ENCODE measurements at places on chromosomes 5 and 9.
A peak's percentile ranks its signal among the peaks of the same experiment; 100 is the strongest.

GRCh38 chr5:179284751-179285631 lies 60.3 kb downstream of the ADAMTS2 start:
- no peak for DNase-seq

- DNase-seq: no peak
Measured at GRCh38 chr5:107216587-107216986, 454.1 kb downstream of the EFNA5 start.

- no peak for DNase-seq
Measured at GRCh38 chr5:143427122-143427735, 23.7 kb upstream of the NR3C1 start.

GRCh38 chr5:80114860-80115259 lies 79.7 kb downstream of the THBS4 start:
- DNase-seq: no peak

- no peak for DNase-seq
Measured at GRCh38 chr5:90899014-90899604, 340.5 kb downstream of the ADGRV1 start.

DNA sequence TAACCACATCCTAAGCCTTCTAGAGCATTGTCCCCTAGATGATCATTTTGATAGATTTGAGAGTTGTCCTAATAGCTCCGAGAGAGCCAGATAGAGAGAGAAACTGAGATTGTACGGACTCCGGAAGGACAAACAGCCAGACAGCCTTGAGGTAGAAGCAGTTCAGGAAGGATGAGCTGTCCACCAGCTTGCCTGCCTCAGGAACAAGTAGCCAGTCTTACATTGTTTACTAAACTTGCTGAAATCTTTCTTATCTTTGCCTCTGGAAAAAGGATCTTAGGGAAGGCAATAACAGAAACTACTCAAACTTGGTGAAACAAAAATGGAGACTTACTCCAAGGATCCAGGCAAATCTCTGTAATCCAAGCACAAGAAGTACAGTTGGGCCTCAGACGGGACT lies 39.0 kb upstream of the SAP30L start:
- no peak for DNase-seq

GRCh38 chr5:57432876-57433275 lies 49.7 kb downstream of the ACTBL2 start:
- DNase-seq: no peak

- DNase-seq: no peak
Measured at GRCh38 chr9:38017149-38017884, 51.7 kb downstream of the SHB start.

GRCh38 chr5:44336708-44337107 lies 52.5 kb downstream of the FGF10 start:
- no peak for DNase-seq

- no peak for DNase-seq
Measured at GRCh38 chr9:20447291-20447690, 175.0 kb downstream of the MLLT3 start.

GRCh38 chr5:108924457-108924961 lies 176.8 kb downstream of the FER start:
- no peak for DNase-seq

DNA sequence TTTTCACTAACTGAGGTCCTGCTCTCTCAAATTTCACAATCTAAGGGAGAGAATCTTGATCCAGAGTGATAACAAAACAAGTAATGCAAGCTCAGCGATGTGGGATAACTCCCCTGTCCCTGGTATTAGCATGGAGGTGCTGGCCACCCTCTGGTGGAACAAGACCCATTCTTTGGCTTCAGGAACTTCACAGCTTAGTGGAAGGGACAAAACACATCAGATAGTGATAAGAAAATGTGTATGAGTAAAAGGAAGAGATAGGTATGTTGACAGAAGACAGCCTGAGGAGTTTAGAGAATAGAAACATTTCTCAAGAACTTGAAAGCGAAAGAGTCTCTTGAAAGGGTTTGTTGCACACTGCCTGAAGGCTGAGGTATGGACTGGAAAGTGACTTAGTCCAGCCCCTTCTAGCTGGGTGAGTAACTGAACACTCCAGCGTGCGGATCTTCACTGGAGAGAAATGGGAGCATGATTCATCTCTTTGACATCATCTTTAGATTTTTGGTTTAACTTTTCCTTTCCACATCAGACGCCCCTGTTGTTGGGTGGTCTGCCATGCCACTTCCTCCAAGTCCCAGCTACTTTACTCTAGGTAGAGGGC lies 25.4 kb upstream of the ZSWIM6 start:
- DNase-seq: no peak

DNA sequence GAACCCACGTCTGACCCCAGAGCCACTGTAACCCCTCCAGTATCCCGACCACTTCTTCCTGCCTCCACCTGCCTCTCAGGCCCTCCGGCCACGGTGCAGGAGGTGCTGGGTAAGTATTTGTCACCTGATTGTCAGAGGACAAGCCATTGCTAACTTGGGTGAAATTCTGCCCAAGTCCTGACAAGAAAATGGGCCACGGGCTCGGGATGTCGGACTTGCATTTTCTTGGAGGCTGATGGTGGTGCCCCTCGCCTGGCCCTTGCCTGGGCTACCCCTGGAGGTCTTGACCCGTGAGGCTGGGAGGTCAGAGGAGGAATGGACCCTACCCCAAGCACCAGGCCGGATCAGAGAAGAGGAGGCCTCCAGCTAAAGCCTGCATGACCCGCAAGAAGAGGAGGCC lies 149.7 kb upstream of the COL5A1 start:
- DNase-seq: no peak

GRCh38 chr9:36637491-36638270 lies 65.0 kb downstream of the MELK start:
- DNase-seq: no peak

DNA sequence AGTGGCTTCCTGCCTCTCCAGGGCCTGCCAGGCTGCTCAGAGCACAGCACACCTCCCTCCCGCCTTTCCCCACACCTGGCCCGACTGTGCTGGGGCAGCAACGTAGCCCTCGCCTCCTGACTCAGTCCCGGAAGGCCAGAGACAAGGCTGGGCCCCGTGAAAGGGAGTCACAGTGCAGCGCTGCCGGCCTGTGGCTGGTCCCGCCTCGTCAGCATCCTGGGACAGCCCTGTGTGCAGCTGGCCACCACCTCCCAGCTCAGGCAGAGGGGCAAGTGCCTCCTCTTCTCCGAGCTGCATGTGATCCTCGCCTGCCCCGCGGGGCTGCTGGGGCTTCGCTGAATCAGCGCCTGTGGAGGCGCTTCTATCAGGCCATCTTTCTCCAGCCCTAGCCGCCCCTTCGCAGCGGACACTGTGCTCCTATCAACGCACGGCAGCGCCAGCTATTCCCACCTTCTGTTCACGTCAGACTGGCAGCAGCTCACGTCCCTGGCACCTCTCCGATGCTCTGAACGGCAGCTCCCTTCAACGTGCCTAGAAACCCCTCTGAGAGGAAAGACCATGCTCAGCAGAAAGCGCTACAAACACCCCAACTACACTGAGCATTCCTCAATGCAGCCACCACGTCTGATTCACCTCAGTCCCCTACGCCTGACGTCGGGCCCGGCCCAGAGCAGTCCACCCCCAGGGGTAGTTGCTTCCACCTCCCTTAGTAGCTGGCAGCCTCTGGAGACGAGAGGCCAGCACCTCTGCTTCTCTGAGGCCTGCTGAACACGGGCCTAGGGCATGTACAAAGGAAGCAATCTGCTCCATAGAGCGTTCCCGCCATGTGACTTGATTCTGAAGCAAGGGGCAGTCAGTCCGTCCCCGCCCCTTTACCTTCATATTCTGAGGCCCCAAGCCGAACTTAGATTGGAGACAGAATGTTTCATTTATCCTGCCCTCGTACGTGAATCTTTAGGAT lies 78.8 kb downstream of the GPR21 start:
- DNase-seq: no peak

DNA sequence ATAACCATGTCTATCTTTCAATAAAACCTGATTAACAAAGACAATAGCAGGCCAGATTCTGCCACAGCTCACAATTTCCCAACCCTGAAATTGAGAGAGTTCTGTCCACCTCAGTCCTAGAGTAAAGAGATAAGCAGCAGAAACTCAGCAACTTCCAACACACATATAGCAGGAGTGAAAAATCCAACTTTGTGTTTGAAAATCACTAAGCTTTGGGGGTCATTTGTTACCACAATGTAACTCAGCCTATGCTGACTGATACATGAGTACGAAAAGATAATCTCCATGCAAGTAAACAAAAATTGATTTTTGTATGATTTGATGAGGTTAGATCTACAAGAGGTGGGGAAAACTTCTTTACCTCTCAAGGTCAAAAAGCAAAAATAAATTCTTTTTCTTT lies 231.0 kb upstream of the DAPK1 start:
- DNase-seq: no peak

- no peak for DNase-seq
Measured at GRCh38 chr5:72499730-72500129, 7.5 kb downstream of the ZNF366 start.

DNA sequence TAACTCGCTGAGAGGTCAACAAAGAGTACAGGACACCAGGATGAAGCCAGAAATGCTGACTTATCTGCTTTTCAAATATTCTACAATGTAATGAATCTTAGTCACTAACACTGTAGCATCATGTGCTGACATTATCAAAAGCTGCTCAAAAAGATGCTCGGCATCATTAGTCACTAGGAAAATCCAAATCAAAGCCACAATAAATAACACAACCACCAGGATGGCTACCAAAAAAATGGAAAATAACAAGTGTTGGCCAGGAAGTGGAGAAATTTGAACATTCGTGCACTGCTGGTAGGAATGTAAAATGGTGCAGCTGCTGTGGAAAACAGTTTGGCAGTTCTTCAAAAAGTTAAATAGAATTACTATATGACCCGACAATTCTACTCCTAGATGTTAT lies 269.1 kb downstream of the GLIS3 start:
- DNase-seq: no peak

DNA sequence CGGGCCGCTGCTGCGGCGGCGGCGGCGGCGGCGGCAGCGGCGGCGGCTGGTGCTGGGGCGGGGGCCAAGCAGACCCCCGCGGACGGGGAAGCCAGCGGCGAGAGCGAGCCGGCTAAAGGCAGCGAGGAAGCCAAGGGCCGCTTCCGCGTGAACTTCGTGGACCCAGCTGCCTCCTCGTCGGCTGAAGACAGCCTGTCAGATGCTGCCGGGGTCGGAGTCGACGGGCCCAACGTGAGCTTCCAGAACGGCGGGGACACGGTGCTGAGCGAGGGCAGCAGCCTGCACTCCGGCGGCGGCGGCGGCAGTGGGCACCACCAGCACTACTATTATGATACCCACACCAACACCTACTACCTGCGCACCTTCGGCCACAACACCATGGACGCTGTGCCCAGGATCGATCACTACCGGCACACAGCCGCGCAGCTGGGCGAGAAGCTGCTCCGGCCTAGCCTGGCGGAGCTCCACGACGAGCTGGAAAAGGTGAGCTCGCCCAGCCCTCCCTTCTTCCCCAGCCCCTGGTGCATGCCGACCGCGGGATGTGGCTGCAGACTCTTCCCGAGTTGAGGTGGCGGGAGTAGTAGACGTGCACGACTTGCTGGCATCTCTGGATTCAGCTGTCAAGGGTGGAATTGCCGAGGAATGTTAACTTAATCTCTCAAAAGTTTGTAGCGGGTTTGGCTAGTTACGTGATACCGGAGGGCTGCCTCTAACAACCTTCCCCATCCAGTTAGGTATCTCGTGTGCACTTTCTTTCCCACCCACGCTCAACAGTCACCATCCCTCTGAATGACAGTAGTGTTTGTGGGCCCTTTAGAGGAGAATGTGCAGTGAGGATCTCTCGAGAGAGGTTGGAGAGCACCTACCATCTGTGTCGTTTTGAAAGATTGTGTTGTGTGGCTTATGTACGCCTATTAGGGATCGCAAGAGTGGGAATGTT lies 932 bp downstream of the SLC12A2 start:
- no peak for DNase-seq

GRCh38 chr5:168126606-168127005 lies 164.8 kb upstream of the WWC1 start:
- no peak for DNase-seq

GRCh38 chr5:177592905-177593304 lies 902 bp downstream of the TMED9 start:
- no peak for DNase-seq

- no peak for DNase-seq
Measured at GRCh38 chr5:32639943-32640342, 54.6 kb downstream of the SUB1 start.

GRCh38 chr5:181215997-181216989 lies 6.8 kb upstream of the TRIM41 start:
- DNase-seq: no peak

DNA sequence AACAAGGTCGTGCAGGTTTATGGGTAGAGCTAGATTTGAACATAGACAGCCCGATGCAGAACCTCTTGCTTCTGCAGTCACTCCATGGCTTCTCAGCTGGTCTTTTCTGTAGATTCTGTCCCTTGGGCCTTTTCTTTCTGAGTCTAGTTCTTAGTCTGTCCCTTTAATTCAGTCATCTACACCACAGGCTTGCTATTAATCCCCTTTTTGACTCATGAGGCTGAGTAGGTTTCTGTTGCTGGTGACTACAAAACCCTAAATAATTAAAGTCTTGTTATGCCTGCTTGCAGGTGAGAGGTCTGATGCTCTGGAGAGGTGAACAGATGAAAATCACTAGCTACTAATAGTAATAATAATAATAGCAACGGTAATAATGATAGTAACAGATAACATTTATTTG lies 19.3 kb upstream of the STRBP start:
- no peak for DNase-seq

GRCh38 chr5:96809921-96810320 lies 2.2 kb upstream of the ERAP1 start:
- DNase-seq: no peak

DNA sequence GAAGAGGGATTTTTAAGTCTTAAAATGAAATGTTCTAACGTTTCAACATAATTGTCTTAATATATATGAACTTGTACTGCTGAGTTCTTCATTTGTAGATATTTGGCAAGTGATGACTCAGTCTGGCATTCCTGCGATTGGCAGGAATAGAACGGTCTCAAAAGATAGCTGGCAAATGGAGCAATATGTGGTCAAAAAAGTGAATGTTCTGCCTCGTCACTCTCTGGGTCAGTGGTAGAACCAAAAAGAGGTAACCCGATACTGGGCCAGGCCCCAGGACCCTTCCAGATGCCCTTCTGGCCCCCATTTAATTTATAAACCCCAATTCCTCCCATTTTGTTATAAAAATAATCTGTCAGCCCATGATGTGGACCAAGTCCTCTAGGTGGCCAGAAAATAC lies 39.2 kb downstream of the ZNF366 start:
- DNase-seq: peak; percentile 74

GRCh38 chr9:127537792-127538191 lies 74.3 kb upstream of the STXBP1 start:
- no peak for DNase-seq

DNA sequence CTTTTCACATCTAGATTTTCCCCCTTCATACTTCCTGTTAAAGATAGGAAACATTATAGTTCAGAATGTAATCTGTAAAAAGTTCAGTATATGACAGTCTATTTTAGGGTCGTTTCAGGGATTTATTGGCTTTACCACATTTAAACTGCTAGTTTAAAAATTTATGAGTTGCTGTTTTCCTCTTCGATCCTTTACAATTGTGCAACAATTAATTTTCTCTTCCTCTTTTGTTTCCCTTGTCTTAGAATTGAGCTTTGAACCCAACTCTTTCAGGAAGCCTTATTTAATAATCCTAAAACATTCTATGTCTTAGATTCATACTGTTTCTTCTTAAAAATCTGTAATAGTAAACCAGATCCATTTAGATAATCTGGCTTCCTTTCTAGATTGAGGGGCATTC lies 16.4 kb downstream of the ZSWIM6 start:
- no peak for DNase-seq

- no peak for DNase-seq
Measured at GRCh38 chr9:34158362-34158869, 20.4 kb upstream of the UBAP1 start.

GRCh38 chr5:178143901-178144300 lies 9.8 kb downstream of the NHP2 start:
- DNase-seq: no peak

Data from HS-5 (cell line).